ENCODE measurements at places on chromosomes 6 and 20. TPM values are rescaled to one million over a fixed set of nuclear protein-coding genes. Genes with fewer than 3 reads are reported as not detected.

The NKAIN4 gene
- total RNA-seq: 0.57 TPM

The HRH3 gene
- total RNA-seq: not detected

The PNLDC1 gene
- not detected for total RNA-seq

The DDRGK1 gene
- 25.2 TPM for total RNA-seq

The ACSS1 gene
- 0.72 TPM for total RNA-seq

The ILRUN gene
- 46.2 TPM for total RNA-seq

The SSR1 gene
- 165 TPM for total RNA-seq

The BPIFA1 gene
- not detected for total RNA-seq

The SLC18B1 gene
- total RNA-seq: 3.1 TPM

The UNC5CL gene
- total RNA-seq: not detected

The ERVFRD-1 gene
- 0.22 TPM for total RNA-seq

Measured in placental pericyte (primary cell).